ENCODE measurements at places on chromosomes 16 and 17.

GRCh38 chr16:19559242-19559910 lies 3.9 kb downstream of the VPS35L start:
- DNase-seq: peak; percentile 67

- DNase-seq: no peak
Observed at GRCh38 chr17:37774504-37774903, 29.6 kb upstream of the HNF1B start.

- no peak for DNase-seq
Observed at GRCh38 chr16:24839347-24839972, 6.3 kb upstream of the SLC5A11 start.

DNA sequence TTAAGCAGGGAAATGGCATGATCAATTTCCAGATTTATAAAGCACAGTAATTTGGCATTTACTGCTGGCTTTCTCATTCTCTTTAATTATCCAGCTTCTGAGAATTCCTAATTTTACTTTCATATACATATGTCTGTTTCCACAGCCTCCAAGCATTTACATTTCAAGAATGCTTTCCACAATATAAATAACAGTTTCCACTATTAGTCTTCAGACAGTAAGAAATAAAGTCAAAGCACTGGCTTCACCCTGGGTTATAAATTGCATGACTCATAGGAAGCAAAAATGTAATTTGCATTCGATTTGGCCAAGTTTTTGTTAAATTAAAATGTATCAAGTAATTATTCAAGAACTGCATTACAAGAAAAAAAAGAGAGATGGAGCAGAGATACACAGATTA lies 53.5 kb downstream of the MPHOSPH6 start:
- no peak for DNase-seq
